ENCODE measurements at places on chromosomes 12 and 14. TPM values are rescaled to one million over a fixed set of nuclear protein-coding genes. Genes with fewer than 3 reads are reported as not detected.

The EPYC gene
- not detected for total RNA-seq

- no peak for DNase-seq
Observed at GRCh38 chr14:34368971-34369647, 92.9 kb downstream of the SPTSSA start.

DNA sequence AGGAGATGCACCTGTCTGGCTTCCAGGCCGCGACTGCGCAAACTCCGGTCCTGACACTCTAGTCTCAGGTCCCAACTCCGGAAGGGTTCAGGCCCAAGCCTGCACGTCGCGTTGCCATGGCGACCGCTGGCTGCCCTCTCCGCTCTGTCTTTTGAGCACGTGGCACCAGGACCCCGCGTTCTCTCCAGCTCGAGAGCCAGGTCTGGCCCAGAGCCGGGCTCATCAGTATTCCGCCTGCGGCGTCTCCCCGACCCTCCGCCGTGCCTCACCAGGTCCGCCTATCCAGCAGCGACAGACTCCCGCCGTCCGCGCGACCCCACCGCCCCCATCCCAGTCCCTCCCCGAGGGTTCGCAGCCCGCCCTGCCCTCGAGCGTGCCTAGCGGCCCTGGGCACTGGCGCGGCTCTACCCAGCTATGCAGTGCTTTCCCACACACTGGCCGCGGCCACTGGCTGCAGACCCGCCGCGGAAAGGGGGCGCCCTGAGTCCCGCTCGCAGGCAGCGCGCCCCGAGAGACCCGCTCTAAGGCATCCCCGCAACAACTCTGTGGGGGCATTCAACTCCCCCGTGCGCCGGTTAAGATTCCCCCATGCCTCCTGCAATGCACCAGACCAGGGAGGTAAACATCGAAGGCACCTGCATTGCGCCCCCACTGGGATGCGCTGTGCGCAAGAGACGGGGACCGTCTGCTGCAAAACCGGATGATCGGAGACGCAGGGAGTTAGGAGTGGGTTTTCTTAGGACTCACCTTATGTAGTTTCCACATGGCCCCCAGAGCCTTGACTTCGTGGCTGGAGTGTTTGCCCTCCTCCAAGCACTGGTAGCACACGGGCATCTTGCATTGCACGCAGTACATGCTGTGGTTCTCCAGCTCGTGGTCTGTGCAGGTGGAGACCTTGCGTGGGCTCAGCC is 1.3 kb downstream of the TRIM9 start:
- DNase-seq, result peak; percentile 75

GRCh38 chr12:76226397-76226796 is 121.8 kb downstream of the BBS10 start:
- no peak for DNase-seq

DNA sequence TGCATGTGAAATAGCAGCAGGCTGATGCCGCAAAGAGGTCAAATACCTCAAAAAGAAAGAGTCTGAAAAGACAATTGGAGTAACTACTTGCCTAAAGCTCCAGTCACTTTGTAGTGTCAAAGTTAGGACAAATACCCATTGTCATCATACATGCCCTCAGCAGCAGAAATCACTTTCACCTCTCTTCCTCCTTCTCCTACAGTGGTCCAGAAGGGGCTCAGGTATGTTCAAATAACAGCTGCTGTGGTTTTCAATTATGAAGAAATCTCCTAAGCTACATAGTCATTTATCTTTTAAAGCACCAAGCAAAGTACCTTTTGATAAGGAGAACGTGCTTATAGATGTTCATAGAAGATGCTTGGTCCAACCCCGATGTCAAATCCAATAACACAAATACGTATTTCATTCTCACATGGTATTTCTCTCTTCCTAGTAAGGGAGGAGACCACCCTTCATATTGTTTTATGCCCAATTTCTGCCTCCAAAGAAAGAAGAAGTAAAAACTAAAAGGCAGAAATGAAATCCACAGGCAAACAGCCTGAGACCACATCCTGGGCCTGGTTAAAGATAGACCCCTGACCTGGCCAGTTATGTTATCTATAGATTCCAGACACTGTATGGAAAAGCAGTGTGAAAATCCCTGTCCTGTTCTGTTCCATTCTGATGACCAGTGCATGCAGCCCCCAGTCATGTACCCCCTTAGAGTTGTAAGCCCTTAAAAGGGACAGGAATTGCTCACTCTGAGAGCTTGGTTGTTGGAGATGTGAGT is 23.7 kb downstream of the GYS2 start:
- DNase-seq, result no peak

The DIO2 gene
- not detected for total RNA-seq

DNA sequence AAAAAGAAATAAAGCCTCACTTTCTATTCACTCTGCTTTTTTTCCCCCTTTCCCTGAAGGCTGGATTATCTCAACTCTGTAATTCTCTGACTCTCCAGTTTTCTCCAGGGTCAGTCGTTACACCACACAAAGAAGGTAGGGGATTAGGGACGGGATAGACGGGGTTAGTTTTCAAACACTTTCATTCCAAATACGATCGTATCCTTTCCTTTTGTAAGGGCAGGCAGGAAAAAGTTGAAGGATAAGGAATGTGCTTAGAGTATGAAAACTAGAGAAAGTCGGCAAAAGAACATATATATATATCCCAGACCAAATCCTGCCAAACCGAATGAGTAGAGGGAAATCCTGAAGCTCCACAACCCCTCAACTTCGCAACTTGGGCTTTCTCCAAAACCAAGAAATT is 581 bp upstream of the ESYT1 start:
- DNase-seq, result no peak

GRCh38 chr12:49476091-49476490 is 62.7 kb upstream of the KCNH3 start:
- no peak for DNase-seq

The FITM1 gene
- 0.19 TPM for total RNA-seq

- DNase-seq, result no peak
Observed at GRCh38 chr12:57470970-57471656, 8.6 kb downstream of the ARHGAP9 start.

- DNase-seq, result no peak
Observed at GRCh38 chr12:60255044-60255443, 659.2 kb downstream of the SLC16A7 start.

The KIF5A gene
- total RNA-seq, result 0.60 TPM

The WBP11 gene
- total RNA-seq, result 115 TPM

The PFKM gene
- 68.2 TPM for total RNA-seq

- no peak for DNase-seq
Observed at GRCh38 chr14:57918791-57919190, 52.9 kb upstream of the SLC35F4 start.

GRCh38 chr14:58695514-58695913 is 57.8 kb downstream of the DACT1 start:
- DNase-seq, result no peak

GRCh38 chr12:15808250-15808649 is 19.1 kb upstream of the EPS8 start:
- no peak for DNase-seq

- DNase-seq, result no peak
Observed at GRCh38 chr14:38286452-38286851, 30.6 kb upstream of the CLEC14A start.

DNA sequence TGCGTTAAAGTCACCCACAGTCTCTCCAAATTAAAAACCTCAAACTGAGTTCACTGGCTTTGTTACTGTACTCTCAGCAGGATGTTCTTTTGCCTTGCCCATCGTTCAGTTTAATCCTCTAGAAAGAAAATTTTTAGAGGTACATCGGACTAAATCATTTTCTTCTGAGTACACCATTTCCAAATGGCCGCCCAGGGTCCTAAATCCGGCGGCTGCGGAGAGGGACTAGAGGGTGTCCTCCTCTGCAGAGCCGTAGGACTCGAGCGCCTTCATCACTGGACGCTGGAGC is 1.4 kb downstream of the LIN7A start:
- no peak for DNase-seq

The TMEM229B gene
- total RNA-seq, result 0.49 TPM

GRCh38 chr12:92987846-92988621 is 58.9 kb upstream of the EEA1 start:
- peak; percentile 70 for DNase-seq

- DNase-seq, result no peak
Observed at GRCh38 chr12:92244036-92244435, 98.4 kb upstream of the BTG1 start.

GRCh38 chr14:71659159-71659558 is 273.1 kb upstream of the RGS6 start:
- no peak for DNase-seq

GRCh38 chr14:38012056-38012455 is 195.6 kb upstream of the SSTR1 start:
- DNase-seq, result no peak

DNA sequence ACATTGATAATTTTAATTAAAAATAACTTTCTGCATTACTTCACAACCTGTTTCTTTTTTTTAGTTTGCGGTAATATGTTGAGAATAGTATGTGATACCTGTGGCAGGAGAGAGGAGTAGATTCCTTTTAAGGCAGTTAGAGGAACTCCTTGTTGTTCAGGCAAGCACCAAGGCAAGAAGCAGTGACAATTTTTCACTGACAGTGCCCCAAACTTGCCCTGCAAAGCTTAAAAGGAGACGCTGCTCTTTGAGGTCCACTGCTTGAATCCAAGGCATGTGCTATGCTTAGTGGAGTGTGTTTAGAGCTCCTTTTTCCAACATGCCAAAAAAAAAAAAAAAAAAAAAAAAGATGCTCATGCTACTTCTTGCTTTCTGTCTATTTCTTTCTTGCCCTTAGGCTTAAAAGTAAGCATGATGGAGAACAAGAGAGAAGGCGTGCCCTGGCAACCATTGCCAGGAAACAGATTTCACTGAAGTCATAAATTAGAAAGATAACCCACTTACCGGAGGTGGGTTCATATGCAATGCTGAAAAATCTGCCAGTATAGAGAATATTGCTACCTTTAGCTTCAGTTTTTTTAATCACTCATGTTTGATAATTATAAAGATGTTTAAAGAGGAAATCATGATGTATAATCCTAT is 58.3 kb upstream of the DYRK2 start:
- peak; percentile 69 for DNase-seq

DNA sequence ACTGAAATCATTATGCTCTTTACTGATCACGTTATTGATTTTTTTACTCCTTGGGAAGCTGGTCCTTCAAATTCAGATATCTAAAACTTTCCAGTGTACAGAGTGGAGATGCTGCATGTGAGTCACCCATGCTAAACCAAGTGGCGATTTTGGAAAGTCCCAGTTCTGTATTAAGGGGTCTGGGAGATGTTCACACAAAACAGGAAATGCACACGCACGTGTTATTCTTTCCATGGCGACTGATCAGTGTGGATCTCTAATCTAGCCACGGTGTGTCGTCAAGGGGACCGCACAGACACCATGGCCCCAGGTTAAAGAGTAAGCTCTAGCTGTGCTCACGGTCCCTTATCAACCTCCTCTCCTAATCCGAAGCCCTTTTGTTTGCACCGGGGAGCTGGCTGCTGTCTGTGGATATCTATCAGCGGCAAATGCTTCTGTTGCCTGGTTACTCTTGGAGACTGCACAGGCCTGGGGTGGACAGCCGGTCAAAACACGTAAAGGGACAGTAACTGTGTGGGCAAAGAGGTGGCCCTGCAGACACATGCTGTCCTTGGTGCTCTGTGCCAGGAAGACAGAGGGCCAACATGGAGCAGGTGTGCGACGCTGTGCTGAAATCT is 96.6 kb downstream of the RIMBP2 start:
- DNase-seq, result no peak

DNA sequence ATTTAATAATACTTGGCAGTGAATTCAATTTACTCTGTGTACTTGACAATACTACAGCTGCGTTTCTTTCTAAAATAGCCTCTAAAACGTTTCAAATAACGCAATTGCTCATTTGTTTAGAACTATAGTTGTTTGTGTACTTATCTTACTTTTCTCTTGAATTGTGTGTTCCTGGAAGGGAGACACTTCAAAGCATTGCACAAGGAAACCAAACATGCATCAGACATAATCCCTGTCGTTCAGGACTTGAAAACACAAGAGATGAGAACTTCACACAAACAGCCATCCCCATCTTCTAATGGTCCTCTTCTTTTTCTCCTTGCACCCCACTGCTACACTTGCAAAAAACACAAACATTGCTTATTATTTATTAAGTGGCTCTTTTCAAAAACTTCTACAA is 38.5 kb downstream of the PTGER2 start:
- DNase-seq, result no peak

The GNPTAB gene
- 13.7 TPM for total RNA-seq

DNA sequence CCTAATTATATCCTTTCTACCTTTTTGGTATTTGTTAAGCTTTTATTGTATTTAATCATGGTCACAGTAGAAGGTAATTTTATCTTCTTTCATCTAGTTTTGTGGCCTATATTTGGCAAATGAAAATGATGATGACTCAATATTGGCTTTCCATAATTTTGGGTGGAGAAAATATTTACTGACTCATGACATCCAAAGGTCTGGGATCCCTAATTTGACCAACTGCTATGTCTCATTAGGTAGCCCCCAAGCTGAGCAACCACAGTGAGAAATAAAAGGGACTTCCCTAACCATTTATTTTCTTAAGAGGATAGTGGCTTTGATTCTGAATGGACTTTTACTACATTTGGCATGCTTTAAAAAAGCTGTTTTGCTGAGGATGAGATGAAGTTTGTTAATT is 289.5 kb downstream of the RMST start:
- no peak for DNase-seq

- DNase-seq, result no peak
Observed at GRCh38 chr14:74946659-74947281, 8.6 kb downstream of the PGF start.

The RPGRIP1 gene
- total RNA-seq, result not detected

DNA sequence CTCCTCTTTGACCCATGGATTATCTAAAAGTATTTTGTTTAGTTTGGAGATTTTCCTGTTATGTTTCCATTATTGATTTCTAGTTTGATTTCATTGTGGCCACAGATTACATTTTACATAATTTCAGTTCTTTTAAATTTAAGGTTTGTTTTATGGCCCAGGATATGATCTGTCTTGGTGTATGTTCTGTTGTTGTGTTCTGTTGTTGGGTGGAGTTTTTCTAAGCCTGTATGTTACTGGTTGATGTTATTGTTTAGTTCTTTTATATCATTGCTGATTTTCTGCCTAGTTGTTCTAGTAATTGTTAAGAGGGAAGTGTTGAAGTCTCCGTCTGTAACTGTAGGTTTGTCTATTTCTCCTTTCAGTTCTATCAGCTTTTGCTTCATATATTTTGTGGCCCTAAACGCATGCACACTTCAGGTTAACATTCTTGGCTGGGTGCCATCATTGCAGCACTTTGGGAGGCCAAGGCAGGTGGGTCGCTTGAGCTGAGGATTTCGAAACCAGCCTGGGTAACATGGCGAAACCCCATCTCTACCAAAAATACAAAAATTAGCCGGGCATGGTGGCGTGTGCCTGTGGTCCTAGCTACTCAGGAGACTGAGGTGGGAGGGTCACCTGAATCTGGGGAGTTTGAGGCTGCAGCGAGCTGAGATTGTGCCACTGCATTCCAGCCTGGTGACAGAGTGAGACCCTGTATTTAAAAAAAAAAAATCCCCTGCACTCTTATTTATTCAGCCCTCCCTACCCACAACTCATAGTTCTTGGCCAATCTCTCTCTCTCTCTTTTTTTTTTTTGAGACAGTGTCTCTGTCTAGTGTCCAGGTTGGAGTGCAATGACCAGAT is 28.1 kb upstream of the CFL2 start:
- no peak for DNase-seq
